A549 treated with GW870086 at 1 μM for 4 hours (cell line): ENCODE measurements at places on chromosomes 4 and X. TPM values are rescaled to one million over a fixed set of nuclear protein-coding genes. Genes with fewer than 3 reads are reported as not detected.

FAT1 gene
- total RNA-seq: 132 to 180 TPM (median 148 TPM) in 5 replicates

CASK gene
- total RNA-seq: 18.7 to 23.0 TPM (median 21.6 TPM) in 5 replicates

TGIF2LX gene
- not detected in 5 replicates for total RNA-seq

ATP2B3 gene
- total RNA-seq: 0.07 to 0.23 TPM (median 0.15 TPM) in 5 replicates

LAMTOR3 gene
- total RNA-seq: 21.9 to 29.7 TPM (median 28.8 TPM) in 5 replicates

HEPH gene
- 0.06 TPM in 1 of 5 replicates, not detected in the others for total RNA-seq
